NCI-H460 (cell line): ENCODE measurements at places on chromosomes 4 and X.

DNA sequence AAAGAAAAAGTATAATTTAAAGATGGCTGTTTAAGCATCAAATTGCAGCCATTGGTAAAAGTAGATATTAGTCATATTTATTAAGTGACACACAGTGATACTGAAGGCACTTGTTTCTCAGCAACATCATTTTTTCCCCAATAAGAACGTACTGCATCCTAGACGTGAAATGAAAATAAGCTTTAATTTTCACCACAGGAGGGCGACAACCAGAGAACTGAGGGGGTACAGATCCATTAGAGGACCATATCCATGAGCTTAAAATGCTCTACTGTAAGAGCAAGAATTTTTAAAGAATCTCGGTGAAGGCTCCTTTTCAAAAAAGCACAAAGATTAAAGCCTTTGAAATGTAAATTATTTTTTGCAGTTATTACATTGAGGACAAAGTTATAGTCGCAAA, 33.4 kb downstream of the FRG1 start:
- DNase-seq = peak; percentile 33

DNA sequence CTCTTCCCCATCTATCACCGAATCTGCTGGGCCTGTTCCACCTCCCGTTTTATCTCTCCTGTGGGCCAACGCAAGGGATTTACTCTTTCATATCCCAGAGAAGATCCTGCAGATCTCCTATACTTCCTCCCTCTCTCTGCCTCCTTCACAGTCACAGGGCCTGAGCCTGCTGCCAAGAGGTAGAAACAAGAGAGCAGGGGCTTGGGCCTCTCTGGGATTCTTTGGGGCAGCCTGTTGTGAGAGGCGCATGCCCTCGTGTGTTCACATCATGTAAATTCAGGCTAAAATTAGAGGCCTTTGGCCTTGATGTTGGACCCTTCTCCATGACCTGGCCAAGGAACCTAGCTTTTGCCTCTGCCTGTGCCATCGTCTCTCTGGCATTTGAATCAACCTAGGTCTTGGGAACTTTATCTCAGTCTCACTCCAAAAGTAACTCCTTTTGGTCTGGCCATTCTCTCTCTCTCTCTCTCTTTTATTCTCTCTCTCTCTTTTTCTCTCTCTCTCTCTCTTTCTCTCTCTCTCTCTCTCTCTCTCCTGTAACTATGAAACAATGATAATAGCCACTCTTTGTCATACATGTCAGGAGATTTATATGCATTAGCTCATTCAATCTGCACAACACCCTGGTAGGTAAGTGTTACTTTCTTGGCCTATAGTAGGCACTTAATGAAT, 20.0 kb upstream of the EFNB1 start:
- DNase-seq = no peak

DNA sequence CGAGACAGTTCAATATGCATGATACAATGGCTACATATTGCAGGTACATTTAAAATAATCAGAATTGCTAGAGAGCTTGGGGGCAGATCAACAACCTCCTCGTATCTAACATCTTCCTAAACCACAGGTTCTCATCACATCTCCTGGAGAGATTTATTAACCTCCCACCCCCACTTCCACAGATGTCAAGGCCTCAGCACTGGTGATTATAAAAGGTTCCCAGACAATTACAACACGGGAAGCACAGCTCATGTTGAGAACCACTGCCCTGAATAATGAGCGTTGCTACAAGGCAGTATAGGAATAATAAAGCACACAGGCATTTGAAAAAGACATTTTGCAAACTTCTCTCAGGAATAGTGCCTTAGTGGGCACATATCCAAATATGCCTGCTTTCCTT, 42.8 kb downstream of the ELOVL6 start:
- DNase-seq = no peak

GRCh38 chr4:60396341-60397049, 803.6 kb upstream of the ADGRL3 start:
- no peak for DNase-seq

GRCh38 chrX:84187533-84188319, at the start of gene RPS6KA6:
Gene RPS6KA6, minus strand, starts transcription at chrX:84188199. Its CDS starts 300 bp downstream, at chrX:84187899.
- DNase-seq = no peak

GRCh38 chr4:38371391-38371851, 292.6 kb upstream of the KLF3 start:
- no peak for DNase-seq

GRCh38 chr4:83753260-83753659, 217.4 kb downstream of the GPAT3 start:
- no peak for DNase-seq

DNA sequence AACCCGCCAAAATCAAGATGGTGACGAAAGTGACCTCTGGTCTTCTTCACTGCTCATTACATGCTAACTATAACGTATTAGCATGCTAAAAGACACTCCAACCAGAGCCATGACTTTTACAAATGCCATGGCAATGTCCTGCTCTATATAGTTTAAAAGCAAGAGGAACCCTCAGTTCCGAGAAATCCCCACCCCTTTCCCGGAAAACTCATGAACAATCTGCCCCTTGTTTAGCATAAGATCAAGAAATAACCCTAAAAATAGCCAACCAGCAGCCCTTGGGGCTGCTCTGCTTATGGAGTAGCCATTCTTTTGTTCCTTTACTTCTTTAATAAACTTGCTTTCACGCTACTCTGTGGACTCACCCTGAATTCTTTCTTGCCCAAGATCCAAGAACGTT, 463.5 kb upstream of the FAM241A start:
- no peak for DNase-seq

DNA sequence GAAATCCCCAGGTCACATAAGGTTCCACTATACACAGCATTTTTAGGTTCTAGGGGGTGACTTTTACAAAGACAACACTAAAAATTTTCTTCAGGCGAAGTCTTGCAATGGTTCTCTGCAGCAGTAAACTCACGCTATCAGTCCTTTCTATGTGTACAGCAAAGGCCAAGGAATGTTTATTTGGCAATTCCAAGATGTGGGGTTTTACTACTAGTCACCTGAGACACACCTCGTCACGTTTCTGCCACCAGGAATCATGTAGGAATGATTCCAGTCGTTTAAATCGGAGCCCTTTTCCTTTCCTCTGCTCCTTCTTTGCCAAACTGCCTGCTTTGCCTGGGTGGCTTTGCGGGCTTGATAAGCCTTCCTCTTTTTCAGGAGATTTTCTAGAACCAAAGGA, 75.9 kb upstream of the ENPEP start:
- no peak for DNase-seq

- DNase-seq = peak; percentile 70
These were observed 116.5 kb downstream of the MAML3 start for GRCh38 chr4:140037353-140038030.

GRCh38 chrX:15619053-15619755, 18.4 kb upstream of the ACE2 start:
- peak; percentile 4 for DNase-seq

DNA sequence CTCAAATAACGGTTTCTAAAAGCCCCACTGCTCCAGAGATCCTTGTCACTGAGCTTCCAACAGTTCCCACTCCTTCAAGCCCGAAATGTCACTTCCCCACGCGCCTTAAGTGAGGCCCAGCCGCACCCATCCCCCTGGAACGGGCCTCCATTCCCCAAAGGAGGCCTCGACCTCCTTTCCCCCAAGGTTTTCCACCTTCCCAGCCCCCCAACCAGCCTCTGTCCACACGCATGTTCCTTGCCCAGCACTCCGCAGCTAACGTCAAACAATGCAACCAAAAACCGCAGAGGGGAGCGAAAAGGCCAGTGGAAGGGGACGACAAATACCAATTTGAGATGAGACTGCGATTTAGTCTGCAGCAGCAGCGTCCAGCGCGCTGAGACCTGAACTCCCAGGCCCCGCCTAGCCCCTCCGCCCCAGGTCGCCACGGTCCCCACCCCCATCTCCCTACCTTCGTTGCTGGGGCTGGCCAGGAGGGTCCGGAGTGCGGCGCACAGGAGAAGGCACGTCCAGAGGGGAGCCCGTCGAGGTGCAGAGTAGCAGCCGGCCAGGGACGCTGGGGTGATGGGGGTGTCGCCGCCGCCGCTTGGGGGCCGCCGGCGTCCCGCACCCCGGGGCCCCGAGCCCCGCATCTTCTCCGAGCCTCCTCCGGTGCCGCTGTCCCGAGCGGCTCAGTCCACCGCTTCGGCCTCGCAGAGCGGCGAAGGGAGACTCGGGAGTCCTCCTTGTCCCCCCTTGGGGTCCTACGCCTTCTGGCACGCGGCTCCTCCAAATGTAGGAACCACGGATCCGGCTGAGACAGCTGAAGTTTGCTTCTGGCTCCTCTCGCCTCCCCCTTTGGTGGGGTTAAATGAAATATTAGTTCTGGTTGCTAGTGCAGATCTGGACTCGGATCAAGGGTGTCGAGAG, 924 bp downstream of the EPHA5 start:
- DNase-seq = no peak

DNA sequence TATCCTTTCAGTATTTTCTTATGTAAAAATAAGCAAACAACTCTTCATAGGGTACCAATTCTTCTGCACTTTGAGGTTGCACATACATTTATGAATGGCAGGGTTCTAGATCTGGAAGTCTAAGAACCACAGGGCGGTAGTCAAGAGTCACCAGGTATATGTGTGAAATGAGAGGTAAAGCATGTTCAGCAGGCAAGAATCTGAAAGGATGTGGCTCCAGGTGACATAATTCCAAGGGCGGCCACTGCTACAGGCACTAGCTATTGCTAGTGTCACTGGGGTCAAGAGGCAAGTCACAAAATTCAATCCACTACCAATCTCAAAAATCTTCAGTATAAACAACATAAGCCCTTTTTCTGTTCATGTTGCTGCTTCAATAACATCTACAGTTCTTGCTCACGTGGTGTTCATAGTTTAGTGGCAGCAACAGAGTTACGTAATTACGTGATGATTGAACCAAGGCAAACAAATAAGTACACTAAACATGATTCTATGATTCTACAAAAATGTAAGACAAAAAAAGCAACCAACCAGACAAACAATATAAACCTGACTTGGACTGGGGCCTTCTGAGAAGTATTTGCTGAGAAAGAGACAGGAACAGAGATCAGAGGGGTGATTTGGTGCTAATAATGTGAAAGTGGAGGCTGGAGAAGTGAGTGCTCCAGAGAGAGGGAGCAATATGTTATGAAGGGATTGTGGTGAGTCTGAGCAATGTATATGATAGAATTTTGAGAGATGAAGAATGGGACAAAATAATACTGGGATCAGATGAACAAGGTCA, 101.7 kb downstream of the NAA11 start:
- no peak for DNase-seq

- no peak for DNase-seq
These were observed 77.5 kb downstream of the ENOX2 start for GRCh38 chrX:130825525-130825924.

- no peak for DNase-seq
These were observed 701.0 kb upstream of the PITX2 start for GRCh38 chr4:111323916-111324315.

DNA sequence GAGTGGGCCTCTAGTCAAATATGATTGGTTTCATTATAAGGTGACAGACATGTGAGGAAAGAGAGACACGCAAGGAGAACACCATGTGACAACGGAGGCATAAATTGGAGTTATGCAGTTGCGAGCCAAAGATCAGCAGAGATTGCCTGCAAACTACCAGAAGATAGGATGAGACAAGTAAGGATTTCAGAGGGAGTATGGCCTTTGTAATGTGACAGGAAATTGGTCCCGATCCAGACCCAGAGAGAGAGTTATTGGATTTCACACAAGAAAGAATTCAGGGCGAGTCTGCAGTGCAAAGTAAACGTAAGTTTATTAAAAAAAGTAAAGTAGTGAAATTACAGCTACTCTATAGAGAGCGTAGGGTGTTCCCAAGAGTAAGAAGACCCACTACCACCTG, 35.7 kb upstream of the NDST4 start:
- DNase-seq = no peak

GRCh38 chrX:75155827-75156525, at the start of gene ABCB7:
Gene ABCB7, minus strand, starts transcription at chrX:75156283. Its CDS starts 11 bp downstream, at chrX:75156272.
- DNase-seq = peak; percentile 63

GRCh38 chrX:102345916-102346315, 93.9 kb downstream of the NXF2B start:
- DNase-seq = peak; percentile 54

DNA sequence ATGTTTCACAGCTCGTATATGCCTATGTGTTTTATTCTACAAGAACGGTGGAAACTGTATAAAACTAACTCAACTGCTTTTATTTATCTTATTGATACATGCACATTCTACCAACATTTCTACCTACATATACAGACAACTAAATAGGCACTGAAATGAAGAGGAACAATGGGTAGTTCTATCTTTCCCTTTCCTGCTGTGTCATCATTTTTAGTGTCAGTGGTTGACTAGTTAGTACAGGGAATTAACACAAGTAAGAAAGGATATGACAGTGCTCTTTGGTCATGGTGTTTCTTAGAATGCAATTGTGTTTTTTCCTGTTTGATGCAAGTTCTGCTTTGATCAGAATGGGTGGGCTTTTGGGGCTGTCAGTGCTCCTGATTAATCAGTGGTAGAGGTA, 293.8 kb upstream of the CTSO start:
- no peak for DNase-seq

GRCh38 chr4:79862821-79863220, 210.2 kb downstream of the ANTXR2 start:
- DNase-seq = no peak

DNA sequence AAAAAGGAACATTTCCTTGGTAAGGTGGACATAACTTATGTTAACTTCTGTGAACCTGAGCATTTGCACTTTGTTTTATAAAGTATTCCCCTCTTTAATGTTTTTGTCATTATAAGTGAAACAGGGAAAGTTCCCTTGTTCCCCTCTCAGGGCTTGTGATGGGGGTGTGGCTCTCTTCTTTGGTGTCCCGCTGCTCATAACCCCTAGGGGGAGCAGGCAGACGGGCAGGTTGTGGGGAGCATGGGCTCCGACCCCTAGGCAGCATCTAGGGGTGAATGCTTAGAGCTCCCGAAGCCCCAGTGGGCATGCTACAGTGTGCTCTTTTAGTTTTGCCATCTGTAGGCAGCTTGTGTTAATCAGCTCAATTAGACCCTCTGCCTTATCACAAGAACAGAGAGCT, 200.4 kb downstream of the DACH2 start:
- DNase-seq = no peak

DNA sequence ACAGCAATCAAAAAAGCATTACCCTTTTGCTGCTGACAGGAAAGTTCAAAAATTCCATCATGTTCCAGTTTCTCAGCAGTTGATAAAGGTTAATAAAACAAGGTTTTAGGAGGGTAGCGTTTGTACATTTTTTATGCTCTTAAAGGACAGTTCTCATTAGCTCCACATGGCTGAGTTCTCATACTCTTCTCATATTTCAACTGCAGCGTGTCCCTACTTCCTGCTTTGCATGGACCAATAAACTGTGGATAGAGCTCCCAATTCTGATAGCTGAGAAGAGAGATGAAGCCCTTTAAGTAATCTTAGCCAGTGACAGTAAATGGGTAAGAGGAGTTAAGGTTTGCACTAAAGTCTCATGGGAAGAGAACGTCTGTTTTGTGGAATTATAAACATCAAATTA, 53.5 kb downstream of the SPANXA2 start:
- DNase-seq = peak; percentile 29

DNA sequence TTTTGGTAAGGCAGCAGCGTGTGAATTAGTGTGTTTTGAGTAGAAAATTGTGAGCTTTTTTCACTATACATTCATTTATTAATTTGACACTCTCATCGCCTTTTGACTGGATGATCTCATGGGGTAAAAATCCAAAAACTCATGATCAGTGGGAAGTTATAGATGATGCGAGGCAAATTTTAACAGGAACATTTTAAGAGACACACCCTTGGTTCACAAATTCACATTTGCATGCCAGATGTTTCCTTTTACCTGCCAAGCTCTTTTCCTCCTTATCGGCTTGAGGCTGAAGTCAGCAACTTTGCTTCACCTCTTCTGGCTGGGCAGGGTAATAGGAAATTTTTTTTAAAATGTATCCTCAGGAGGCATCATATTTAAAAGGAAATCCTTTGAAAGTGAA, 318.0 kb upstream of the HS3ST1 start:
- DNase-seq = no peak
